BJ (cell line): ENCODE measurements at places on chromosomes 7 and 10. TPM values are rescaled to one million over a fixed set of nuclear protein-coding genes. Genes with fewer than 3 reads are reported as not detected.

DNA sequence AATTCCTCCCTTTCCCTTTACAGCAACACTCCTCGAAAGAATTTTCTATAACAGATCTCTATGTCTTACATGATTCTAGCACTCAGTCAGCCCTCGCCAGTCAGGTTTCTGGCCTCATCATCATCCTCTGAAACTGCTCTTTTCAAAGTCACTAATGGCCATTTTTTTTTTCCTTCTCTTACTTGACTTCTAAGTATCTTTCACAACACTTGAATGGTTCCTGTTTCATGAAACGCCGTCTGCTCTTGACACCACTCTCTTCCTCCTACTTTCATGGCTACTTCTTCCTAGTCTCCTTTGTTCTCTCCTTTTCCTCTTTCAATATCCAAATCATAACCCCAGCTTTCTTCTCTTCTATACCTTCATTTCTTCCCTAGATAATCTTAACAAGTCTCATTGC lies 100.5 kb upstream of the NRP1 start:
- DNase-seq, result no peak

GRCh38 chr10:113169853-113170460 lies 219.9 kb downstream of the TCF7L2 start:
- no peak for DNase-seq

DNA sequence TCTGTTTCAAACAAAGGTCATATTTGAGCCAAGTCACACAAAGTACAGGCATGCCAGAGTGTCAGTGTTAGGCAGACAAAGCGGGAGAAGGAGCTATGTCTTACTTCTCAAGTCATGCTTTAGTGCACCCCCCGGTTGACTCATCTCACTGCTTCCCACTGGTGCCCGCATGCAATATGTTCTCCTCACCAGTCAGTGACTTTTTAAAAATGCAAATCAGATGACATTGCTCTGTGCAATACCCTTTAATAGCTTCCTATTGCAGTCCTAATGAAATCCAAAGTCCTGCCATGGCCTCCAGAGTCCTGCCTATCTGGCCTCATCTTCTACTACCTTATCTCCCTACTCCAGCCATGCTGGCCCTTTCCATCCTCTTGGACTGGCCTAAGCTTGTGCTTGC lies 429.1 kb downstream of the ACTR3B start:
- no peak for DNase-seq

GRCh38 chr7:26321435-26321834 lies 29.8 kb downstream of the SNX10 start:
- no peak for DNase-seq

- DNase-seq, result no peak
These were observed 468.1 kb downstream of the IPMK start for GRCh38 chr10:57799625-57800024.

- DNase-seq, result no peak
These were observed 41.4 kb downstream of the AKR1C3 start for GRCh38 chr10:5135581-5135980.

DNA sequence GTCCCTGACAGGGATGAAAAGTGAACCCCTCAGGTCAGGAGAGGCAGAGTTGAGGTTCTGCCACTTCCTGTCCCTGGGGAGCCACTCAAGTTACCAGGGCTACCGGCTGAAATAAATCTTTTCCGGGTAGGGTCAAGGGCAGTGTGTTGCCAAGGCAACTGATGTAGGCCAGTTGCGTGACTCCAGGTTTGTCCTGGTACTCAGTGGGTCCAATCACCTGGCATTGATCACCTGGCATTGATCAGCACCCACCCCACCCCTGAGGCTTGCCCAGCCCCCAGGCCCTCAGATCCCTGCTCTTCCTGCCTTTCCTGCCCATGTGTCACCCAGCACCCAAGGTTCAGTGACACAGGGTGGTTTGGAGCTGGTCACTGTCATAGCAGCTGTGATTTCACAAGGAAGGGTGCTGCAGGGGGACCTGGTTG lies 5.9 kb downstream of the SAP25 start:
- no peak for DNase-seq

GRCh38 chr10:112811741-112812551 lies 138.1 kb upstream of the TCF7L2 start:
- peak; percentile 96 for DNase-seq

DNA sequence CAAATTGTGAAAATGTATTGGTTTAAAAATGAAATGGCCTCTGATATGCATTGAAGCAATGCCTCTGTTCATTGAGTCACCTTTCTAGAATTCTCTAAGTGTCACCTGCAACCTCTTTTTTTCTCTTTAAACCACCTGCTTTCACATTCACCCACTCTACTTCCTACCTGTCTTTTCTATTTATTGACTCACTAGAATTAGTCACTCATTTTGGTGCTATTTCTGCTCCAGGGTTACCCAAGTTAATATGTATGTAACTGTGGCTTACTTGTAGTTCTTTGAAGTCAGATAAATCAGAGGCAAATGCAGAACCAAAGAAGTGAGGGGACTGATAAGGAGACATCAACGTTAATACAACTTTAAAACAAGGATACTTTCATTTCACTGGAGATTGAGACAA lies 674.7 kb downstream of the CCSER2 start:
- DNase-seq, result no peak

- DNase-seq, result no peak
These were observed 790.8 kb upstream of the KCND2 start for GRCh38 chr7:119482209-119482608.

The DCLRE1A gene
- polyA plus RNA-seq, result 3.2 and 5.6 TPM in 2 replicates

The C10orf53 gene
- polyA plus RNA-seq, result not detected in 2 replicates

The C10orf105 gene
- polyA plus RNA-seq, result 0.69 and 1.1 TPM in 2 replicates

The MRLN gene
- not detected in 2 replicates for polyA plus RNA-seq

The AGMO gene
- polyA plus RNA-seq, result not detected in 2 replicates

The AKR1D1 gene
- polyA plus RNA-seq, result not detected in 2 replicates
